ENCODE measurements at places on chromosomes 13 and 19.

GRCh38 chr19:46967578-46968032 is 52.0 kb upstream of the NPAS1 start:
- no peak for DNase-seq

- no peak for DNase-seq
Measured at GRCh38 chr13:97353927-97354675, 79.9 kb upstream of the RAP2A start.

- DNase-seq: no peak
Measured at GRCh38 chr13:87999240-87999700, 328.1 kb downstream of the SLITRK5 start.

DNA sequence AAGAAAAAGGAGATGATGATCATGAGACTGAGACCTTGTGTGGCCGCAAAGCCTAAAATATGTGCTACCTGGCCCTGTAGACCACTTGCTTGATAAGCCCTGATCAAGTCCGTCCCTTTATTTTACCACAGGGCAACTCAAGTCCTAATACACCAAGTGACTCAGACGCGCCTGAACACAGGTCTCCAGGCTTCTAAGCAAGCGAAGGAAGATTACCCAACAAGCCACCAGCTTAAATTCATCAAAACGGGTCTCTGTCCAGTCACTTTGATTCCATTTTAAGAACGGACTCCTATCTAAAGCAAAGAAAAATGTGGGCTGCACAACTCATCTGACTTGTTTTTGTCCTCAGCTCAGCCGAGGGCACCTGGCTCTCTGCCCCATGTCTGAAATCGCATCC is 26.8 kb downstream of the SLC7A1 start:
- no peak for DNase-seq

- no peak for DNase-seq
Measured at GRCh38 chr19:58562122-58563033, 4.0 kb upstream of the UBE2M start.

DNA sequence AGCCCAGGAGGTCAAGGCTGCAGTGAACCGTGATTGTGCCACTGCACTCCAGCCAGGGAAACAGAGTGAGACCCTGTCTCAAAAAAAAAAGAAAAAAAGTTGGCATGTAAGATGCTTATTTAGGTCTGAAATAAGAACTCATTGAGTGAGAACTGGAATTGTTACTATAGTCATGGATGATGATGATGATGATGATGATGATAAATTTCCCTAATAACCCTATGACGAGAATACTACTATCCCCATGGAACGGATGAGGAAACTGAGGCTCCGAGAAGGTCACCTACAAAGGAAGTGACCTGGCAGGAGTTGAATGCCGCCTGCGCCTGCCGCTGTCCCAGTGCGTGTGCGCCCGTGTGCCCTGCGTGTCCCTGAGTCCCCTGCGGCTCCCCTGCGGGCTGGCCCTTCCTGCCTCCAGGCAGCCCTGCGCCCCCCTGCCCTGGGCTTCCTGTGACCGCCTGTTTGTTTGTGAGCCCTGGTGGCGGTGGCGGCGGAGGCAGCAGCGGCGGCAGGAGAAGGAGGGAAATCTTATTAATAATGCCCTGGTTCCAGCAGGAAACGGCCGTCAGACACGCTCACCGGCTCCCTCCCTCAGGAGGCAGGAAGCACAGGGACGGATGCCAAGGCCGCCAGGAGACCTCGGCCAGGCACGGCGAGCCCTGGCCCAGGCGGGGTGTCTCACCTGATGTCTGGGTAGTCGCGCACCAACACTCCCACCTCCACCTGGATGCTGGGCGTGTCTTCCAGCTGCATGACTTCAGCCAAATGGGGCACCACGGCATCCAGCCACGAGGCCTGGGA is 29.6 kb downstream of the EXOC3L2 start:
- no peak for DNase-seq

DNA sequence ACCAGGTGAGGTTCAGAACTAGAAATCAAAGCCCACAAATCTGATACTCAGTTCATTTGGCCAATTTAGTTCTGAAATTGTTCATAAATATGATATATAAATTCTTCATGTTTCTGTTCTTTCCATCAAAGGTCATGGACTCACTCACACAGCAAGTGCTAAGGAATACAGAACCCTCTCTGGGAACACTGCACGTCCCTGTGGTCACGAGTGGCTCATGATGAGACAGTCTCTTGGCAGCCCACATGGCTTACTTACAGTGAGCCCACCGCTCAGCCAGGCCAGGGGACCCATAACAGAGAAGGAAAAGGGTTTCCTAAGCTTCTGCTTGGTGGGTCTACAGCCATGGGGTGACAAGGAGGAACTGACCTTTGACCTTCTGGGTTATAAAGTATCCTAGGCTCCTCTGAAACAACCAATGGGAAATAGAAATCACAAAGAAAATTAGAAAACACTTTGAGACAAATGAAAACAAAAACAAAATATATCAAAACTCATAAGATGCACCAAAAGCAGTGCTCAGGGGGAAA is 67.4 kb downstream of the CDADC1 start:
- DNase-seq: no peak

Measured in suppressor macrophage treated with lipopolysaccharide for 1 hour (primary cell).